ENCODE measurements at places on chromosomes 7 and 10.

DNA sequence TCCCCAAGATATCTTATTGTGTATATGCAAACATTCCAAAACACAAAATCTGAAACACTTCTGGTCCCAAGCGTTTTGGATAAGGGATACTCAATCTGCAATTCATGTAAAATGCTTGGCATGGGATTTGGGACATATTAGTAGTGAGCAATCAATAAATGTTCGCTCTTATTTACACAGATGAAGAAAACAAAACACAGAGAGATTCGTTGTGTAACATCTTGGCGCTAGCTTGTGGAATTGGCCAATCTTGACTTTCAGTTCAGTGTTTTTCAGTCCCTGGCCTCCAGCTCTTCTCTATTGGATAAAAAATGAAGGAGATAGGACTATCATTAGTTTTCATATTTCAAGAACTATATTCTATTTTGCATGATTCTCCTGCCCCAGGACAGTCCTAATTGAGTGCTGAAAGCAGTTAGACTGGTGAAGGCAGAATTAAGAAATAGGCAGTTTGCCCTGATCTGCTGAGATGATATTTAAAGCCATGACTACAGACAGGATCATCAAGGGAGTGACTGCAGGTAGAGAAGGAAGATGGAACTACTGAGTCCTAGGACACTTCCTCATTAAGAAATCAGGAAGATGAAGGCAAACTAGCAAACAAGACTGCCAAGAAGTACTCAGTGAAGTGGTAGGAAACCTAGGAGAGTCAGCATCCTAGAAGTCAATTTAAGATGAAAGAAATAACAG, 1.8 kb downstream of the PNLIPRP3 start:
- DNase-seq, result no peak

- DNase-seq, result no peak
Observed at GRCh38 chr7:130844811-130845580, 111.0 kb upstream of the KLF14 start.

DNA sequence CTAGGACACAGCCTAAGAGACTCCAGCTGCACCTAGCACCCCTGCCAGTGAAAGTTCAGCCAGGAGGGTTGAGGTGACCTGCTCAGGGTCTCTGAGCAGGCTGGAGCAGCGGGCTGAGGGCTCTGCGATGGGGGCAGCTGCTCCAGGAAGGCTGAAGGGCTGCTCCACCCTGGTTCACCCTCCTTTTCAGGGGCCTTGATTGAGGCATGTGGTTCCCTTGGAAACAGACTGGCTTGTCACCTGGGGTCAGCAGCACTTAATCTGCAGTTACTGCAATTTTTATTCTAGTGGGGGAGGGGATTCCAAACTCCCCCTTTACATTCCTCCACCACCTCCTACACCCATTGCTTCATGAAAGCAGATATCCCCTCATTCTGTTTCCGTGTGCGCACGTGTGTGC, 85.3 kb upstream of the UNC5B start:
- DNase-seq, result no peak

- DNase-seq, result no peak
Observed at GRCh38 chr10:77571490-77571889, 66.1 kb downstream of the KCNMA1 start.

- DNase-seq, result no peak
Observed at GRCh38 chr7:150439967-150440366, 10.5 kb upstream of the GIMAP8 start.

- no peak for DNase-seq
Observed at GRCh38 chr7:116859323-116859722, 3.1 kb upstream of the CAPZA2 start.

All from stimulated activated CD4-positive, alpha-beta T cell treated with anti-CD3 and anti-CD28 coated beads, Interleukin-2, amount 100 ng/mL, for 24 hours (primary cell).